ENCODE measurements at places on chromosomes 7 and 10.

GRCh38 chr10:74084955-74085354, 65.7 kb downstream of the AP3M1 start:
- H3K36me3 ChIP-seq: peaks cover 3% of the 10 kb centered on the region
- no peak overlapping the region for H3K4me3 ChIP-seq
- no peaks in the 10 kb centered on the region for H3K4me1 ChIP-seq
- H3K27me3 ChIP-seq: no peaks in the 10 kb centered on the region
- H3K27ac ChIP-seq: no peak overlapping the region

DNA sequence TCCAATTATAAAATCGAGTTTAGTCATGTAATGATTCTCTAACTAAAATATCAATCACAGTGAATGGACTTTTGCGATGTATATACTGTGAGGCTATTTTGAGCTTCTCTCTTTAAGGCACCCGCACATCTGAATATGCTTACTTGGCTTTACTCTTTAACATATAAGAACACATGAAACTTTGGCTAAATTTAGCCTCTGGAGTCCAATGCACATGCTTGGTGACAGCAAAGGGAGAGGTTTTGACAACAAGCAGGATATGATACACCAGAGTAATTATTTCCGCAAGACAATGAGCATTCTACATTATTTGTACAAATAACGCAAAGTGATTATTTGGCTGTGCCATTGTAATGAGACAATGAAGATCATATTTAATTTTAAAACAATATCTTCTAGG, 72.4 kb downstream of the ARID5B start:
- no peaks in the 10 kb centered on the region for H3K27me3 ChIP-seq
- H3K4me1 ChIP-seq: peaks cover 38% of the 10 kb centered on the region
- H3K4me3 ChIP-seq: no peak overlapping the region
- no peak for DNase-seq
- H3K27ac ChIP-seq: no peak overlapping the region

GRCh38 chr7:4837803-4838625, 23.8 kb downstream of the PAPOLB start:
- peaks cover 24% of the 10 kb centered on the region for H3K4me1 ChIP-seq
- no peak overlapping the region for H3K27ac ChIP-seq
- H3K36me3 ChIP-seq: no peaks in the 10 kb centered on the region
- H3K27me3 ChIP-seq: peaks cover 4% of the 10 kb centered on the region

DNA sequence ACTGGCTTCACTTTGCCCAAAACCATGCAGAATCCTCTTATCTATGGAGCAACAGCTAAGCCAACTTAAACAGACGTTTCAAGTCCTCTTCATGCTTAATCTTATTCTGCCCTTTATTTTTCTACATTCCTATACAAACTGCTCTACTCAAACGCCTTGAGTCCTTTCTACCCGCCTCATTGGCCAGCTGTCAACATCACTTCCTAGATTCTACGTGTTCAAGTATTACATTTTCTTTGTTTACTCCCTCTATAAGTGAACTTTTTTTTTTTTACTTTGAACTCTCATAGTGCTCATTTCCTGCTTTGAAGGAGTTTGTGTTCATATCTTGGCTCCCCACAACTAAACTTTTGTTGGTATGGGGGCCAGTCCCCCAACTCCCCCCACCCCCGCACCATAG, 28.9 kb upstream of the SLC26A5 start:
- no peaks in the 10 kb centered on the region for H3K4me1 ChIP-seq
- H3K27me3 ChIP-seq: no peaks in the 10 kb centered on the region
- H3K4me3 ChIP-seq: no peak overlapping the region

- H3K4me3 ChIP-seq: no peak overlapping the region
- H3K36me3 ChIP-seq: no peaks in the 10 kb centered on the region
- no peak overlapping the region for H3K27ac ChIP-seq
- H3K27me3 ChIP-seq: peaks cover 89% of the 10 kb centered on the region
- DNase-seq: no peak
- peaks cover 18% of the 10 kb centered on the region for H3K4me1 ChIP-seq
Measured at GRCh38 chr7:150971242-150972022, 6.7 kb downstream of the KCNH2 start.

- no peak for DNase-seq
- no peak overlapping the region for H3K4me3 ChIP-seq
- H3K36me3 ChIP-seq: no peaks in the 10 kb centered on the region
- no peaks in the 10 kb centered on the region for H3K4me1 ChIP-seq
- H3K27me3 ChIP-seq: no peaks in the 10 kb centered on the region
Measured at GRCh38 chr7:12369756-12370155, 33.9 kb downstream of the VWDE start.

DNA sequence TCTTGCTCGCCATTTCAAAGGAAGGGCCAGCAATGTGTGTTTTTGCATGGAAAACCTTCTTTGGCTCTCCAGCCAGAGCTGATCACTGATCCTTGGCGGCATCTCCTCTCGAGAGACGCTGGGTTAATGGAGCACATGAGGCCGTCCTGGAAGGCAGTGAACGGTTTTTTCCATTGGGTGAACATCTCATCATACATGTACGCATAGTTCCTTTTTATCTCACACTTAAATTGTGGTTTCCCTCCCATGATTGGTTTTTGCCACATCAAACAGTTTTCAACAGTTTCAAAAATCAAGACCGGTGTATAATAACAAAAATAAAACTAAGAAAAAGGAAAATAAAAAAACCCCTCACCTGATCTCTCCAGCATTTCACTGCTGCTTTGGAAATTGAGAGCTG, 276.4 kb downstream of the TCF7L2 start:
- H3K27ac ChIP-seq: no peak overlapping the region
- no peaks in the 10 kb centered on the region for H3K36me3 ChIP-seq
- no peaks in the 10 kb centered on the region for H3K27me3 ChIP-seq
- no peaks in the 10 kb centered on the region for H3K4me1 ChIP-seq

DNA sequence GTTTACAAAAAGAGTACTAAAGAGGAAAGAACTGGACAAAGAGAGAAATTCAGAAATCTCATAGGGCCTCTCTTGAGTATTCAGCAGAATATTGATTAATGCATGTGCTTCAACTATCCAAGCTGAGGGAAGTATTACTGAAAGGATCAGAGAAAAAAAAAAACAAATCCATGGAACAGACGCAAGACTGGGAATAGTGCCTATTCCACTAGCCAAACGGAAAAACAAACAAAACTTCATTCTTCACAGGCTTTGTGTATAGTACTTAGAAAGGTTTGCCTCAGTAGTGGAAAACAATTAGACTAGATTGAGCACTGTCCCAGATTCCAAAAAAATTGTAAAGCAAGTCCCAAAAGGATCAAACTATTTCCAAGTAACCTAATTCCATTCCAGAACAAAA, 106.2 kb downstream of the TFEC start:
- no peak for DNase-seq
- no peak overlapping the region for H3K4me3 ChIP-seq
- H3K4me1 ChIP-seq: no peaks in the 10 kb centered on the region
- H3K27me3 ChIP-seq: no peaks in the 10 kb centered on the region

DNA sequence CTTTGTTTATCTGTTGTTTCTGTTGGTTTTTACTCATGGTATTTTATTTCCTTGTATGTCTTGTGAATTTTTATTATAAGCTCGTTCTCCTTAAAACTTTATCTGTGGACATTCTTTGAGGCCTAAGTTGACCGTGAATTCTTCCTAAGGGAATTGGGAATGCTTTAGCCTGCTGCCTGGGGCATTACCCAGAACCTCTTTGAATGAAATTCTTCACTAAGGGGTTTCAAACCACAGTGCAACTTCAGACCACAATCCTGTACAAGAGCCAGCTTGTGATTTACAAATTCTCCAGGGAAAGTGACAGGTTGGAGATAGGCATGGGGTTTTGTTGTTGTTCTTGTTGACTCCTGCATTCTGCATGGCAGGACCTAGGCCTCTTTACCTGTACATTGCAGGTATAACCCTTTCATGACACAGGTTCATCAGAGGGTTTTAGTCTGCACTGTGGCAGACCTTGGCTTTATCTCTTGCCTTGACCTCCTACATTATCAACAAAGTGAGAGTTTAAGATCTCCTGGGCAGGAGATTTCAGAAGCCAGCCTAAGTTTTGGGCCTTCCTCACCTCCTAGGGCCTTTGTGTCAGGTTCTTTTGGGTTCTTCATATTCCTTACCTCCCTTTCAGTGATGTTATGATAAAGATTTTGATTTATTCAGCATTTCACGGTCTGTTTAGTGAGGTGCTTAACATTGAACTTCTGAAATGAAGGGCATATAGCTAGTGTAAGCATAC, 70.2 kb downstream of the ABCC2 start:
- H3K27me3 ChIP-seq: no peaks in the 10 kb centered on the region
- H3K4me1 ChIP-seq: peaks cover 34% of the 10 kb centered on the region
- H3K36me3 ChIP-seq: peaks cover 52% of the 10 kb centered on the region
- H3K27ac ChIP-seq: no peak overlapping the region
- H3K4me3 ChIP-seq: no peak overlapping the region

- DNase-seq: peak; percentile 5
- H3K27me3 ChIP-seq: no peaks in the 10 kb centered on the region
- H3K4me1 ChIP-seq: no peaks in the 10 kb centered on the region
Measured at GRCh38 chr7:142556740-142557139, 192.5 kb upstream of the PRSS1 start.

DNA sequence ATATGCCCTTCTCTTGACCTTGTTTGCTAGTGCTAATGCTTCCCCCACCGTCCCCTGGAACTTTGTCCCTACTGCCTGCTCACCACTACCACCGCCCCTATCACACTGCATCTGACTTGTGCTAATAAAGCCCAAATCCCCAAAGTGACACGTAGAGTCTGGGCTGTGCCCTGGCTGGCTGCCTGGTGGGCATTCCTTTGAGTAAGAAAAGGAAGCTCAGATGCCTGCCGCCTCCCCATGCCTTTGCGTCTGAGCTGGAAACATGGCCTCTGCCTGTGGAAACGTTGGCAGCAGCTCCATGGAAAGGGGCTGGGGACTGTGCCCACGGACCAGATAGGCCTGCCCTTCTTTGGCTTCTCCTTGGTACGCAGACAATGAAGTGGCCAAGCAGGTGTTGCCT, 138.3 kb downstream of the CYP26A1 start:
- no peak for DNase-seq
- H3K4me3 ChIP-seq: no peak overlapping the region
- no peaks in the 10 kb centered on the region for H3K4me1 ChIP-seq
- no peaks in the 10 kb centered on the region for H3K36me3 ChIP-seq
- H3K27ac ChIP-seq: no peak overlapping the region
- no peaks in the 10 kb centered on the region for H3K27me3 ChIP-seq

- no peak overlapping the region for H3K4me3 ChIP-seq
- no peaks in the 10 kb centered on the region for H3K36me3 ChIP-seq
- no peak overlapping the region for H3K27ac ChIP-seq
- H3K27me3 ChIP-seq: peaks cover 77% of the 10 kb centered on the region
Measured at GRCh38 chr10:132496360-132497062, 41.1 kb upstream of the INPP5A start.

DNA sequence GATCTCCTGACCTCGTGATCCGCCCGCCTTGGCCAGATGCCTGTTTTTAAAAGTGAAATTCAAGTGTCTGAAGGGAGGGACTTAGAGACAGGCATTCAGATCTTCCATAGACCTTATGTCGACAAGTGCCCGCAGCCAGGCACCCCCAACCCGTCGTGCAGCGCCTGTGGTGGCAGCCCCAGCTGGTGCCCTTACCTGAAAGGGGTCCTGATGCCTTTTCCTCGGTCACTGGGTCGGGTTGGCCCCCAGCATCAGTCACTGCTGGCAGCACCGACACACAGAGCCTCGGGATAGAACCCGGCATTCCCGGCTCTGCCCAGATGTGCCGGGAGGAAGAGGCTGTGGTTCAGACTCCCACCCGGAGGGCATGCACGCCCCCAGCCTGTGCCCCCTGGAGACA, 23.3 kb downstream of the LRRC27 start:
- no peak overlapping the region for H3K27ac ChIP-seq
- H3K36me3 ChIP-seq: no peaks in the 10 kb centered on the region
- no peaks in the 10 kb centered on the region for H3K4me1 ChIP-seq

- no peak overlapping the region for H3K4me3 ChIP-seq
- H3K27me3 ChIP-seq: peaks cover 37% of the 10 kb centered on the region
- no peaks in the 10 kb centered on the region for H3K36me3 ChIP-seq
Measured at GRCh38 chr10:130575756-130576285, 439.6 kb downstream of the GLRX3 start.

DNA sequence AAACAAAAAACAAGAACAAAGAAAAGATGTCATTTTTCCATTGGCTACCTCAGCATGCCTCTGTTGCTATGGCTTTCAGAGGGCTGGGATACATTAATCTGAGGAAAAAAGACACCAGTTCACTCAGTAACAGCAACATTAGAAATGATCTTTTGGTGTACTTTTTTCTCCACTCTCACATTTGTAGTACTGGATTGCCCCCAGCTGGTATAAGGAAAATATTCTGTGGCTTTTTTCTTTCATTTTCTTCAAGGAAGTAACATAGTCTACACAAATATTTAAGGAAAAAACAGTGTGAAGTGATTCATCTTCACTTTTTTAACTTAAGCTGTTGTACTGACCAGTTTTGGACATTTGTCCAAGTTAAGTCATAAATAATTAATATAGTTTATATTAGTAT, 482.3 kb downstream of the SORCS1 start:
- no peak for DNase-seq
- H3K36me3 ChIP-seq: no peaks in the 10 kb centered on the region
- no peaks in the 10 kb centered on the region for H3K4me1 ChIP-seq
- H3K27me3 ChIP-seq: no peaks in the 10 kb centered on the region

DNA sequence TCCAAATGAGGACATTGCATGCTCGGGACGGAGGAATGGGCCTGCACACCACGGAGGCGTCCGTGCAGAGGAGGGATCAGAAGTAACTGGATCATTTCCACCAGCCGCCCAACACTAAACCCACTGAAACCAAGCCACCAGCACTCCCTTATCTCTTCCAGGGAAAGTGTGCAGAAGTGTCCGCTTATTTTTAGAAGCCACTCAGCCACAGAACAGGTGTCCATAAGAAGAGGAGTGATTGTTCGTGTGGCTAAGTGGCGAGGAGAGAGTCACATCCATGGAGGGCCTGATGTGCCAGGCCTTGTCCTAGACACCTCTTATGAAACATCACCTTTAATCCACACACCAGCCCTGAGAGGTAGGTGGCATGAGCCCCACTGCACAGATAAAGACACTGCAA, 407.9 kb upstream of the NPVF start:
- DNase-seq: no peak
- H3K4me3 ChIP-seq: no peak overlapping the region
- no peak overlapping the region for H3K27ac ChIP-seq
- H3K27me3 ChIP-seq: no peaks in the 10 kb centered on the region
- no peaks in the 10 kb centered on the region for H3K36me3 ChIP-seq
- H3K4me1 ChIP-seq: no peaks in the 10 kb centered on the region

GRCh38 chr7:862157-862556, 14.2 kb upstream of the GET4 start:
- no peak overlapping the region for H3K27ac ChIP-seq
- DNase-seq: no peak
- H3K36me3 ChIP-seq: peaks cover 67% of the 10 kb centered on the region
- no peaks in the 10 kb centered on the region for H3K27me3 ChIP-seq

- no peak for DNase-seq
- H3K27ac ChIP-seq: no peak overlapping the region
- no peaks in the 10 kb centered on the region for H3K36me3 ChIP-seq
Measured at GRCh38 chr10:13719425-13719824, 132.7 kb downstream of the PRPF18 start.
